ENCODE measurements at places on chromosomes 4 and X.

GRCh38 chr4:188867796-188868195, 728.6 kb downstream of the TRIML1 start:
- H3K27me3 ChIP-seq, result no peaks in the 10 kb centered on the region
- no peak overlapping the region for H3K4me3 ChIP-seq
- H3K4me1 ChIP-seq, result no peaks in the 10 kb centered on the region
- no peak for DNase-seq
- no peaks in the 10 kb centered on the region for H3K36me3 ChIP-seq

DNA sequence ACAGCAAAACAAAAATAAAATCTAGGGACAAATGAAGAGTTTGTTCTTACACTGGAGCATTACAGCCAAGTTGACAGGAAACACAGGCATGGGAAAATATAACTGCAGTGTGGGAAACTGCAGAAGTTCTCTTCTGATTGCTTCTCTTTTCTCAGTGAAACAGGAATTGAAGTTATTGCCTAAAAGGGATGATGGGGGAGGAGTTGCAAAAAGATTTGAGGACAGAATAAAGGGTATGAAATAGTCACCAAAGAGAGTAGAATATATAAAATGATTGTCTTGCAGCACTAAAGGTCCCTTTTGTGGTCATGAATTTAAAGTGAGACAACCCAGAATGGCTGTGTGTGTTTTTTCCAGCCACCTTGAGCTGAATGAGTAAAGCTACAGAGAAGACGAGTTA, 103.7 kb downstream of the JADE1 start:
- H3K4me3 ChIP-seq, result no peak overlapping the region
- no peaks in the 10 kb centered on the region for H3K27me3 ChIP-seq
- H3K27ac ChIP-seq, result no peak overlapping the region
- DNase-seq, result no peak
- no peaks in the 10 kb centered on the region for H3K36me3 ChIP-seq

- H3K27me3 ChIP-seq, result no peaks in the 10 kb centered on the region
- no peaks in the 10 kb centered on the region for H3K36me3 ChIP-seq
- DNase-seq, result no peak
- no peak overlapping the region for H3K4me3 ChIP-seq
These were observed 129.0 kb downstream of the SPCS3 start for GRCh38 chr4:176448761-176449160.

DNA sequence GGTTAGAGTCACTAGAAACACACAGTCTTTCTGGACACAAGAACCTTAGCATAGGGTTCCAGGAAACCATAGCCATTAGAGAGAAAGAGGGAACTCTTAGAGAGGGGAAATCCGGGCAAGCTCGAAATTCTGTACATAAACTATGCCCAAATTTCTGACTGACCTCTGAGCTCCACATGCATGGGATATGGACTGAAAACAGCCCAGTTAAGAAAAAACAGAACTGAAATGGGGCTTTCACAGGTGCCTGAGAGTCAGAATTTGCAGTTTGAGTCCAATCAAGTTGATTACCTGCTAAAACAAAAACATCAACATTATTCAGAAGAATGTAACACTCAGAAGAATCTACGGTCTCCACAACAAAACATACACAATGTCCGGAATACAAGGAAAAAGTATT, 13.1 kb downstream of the DCHS2 start:
- no peak overlapping the region for H3K27ac ChIP-seq
- DNase-seq, result no peak
- no peaks in the 10 kb centered on the region for H3K4me1 ChIP-seq
- H3K27me3 ChIP-seq, result no peaks in the 10 kb centered on the region
- H3K4me3 ChIP-seq, result no peak overlapping the region
- H3K36me3 ChIP-seq, result no peaks in the 10 kb centered on the region

GRCh38 chr4:168508683-168509082, 11.8 kb downstream of the PALLD start:
- no peak overlapping the region for H3K4me3 ChIP-seq
